ENCODE measurements at places on chromosomes 11 and 22. TPM values are rescaled to one million over a fixed set of nuclear protein-coding genes. Genes with fewer than 3 reads are reported as not detected.
A peak's percentile ranks its signal among the peaks of the same experiment; 100 is the strongest.

The NPTXR gene
- 5.3 TPM for total RNA-seq

- H3K4me1 ChIP-seq: no peaks in the 10 kb centered on the region
- H3K4me3 ChIP-seq: no peak overlapping the region
- no peaks in the 10 kb centered on the region for H3K36me3 ChIP-seq
- no peaks in the 10 kb centered on the region for H3K27me3 ChIP-seq
Measured at GRCh38 chr11:112165049-112165448, 1.2 kb upstream of the IL18 start.

GRCh38 chr11:12707500-12707880 lies 33.3 kb downstream of the TEAD1 start:
- H3K27ac ChIP-seq: no peak overlapping the region
- no peak for DNase-seq
- no peak overlapping the region for H3K4me3 ChIP-seq
- no peaks in the 10 kb centered on the region for H3K27me3 ChIP-seq

DNA sequence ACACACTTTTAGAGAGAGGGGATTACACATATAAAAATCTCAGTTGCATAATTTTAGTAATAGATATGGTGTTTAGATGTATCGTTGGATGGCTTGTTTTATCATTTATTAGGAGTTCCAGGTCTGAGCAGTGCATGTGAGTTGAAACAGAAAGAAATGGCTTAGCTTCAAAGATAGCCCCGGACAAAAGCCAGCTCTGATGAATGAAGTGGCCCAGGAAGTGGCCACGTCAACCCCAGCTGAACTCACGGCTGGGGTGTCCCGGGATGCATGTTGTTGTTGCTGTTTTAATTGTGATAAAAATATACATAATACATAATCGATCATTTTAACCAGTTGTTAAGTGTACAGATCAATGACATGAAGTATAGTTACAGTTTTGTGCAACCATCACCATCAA lies 1513.6 kb downstream of the BRD1 start:
- no peak overlapping the region for H3K4me3 ChIP-seq
- no peak for DNase-seq
- no peak overlapping the region for H3K27ac ChIP-seq
- no peaks in the 10 kb centered on the region for H3K27me3 ChIP-seq
- H3K4me1 ChIP-seq: no peaks in the 10 kb centered on the region
- H3K36me3 ChIP-seq: no peaks in the 10 kb centered on the region

DNA sequence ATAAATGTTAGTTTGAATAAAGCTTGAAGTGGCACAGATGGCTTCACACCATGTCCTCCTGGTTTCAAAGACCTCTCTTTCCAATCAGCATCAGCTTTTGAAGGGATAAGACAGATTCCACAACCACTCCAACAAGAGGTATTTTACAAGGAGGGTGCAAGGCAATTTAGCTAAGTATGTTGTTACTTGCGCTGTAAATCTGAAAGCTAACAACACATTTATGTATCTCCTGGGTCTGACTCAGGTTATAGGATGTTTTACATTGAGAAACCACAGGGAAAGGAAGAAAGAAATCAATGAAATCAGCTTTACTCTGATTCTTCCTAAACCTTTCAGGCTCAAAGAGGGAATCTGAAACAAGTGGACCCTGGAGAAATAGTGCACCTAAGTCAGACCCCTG lies 12.1 kb downstream of the CWC15 start:
- no peak overlapping the region for H3K27ac ChIP-seq
- no peaks in the 10 kb centered on the region for H3K4me1 ChIP-seq
- H3K36me3 ChIP-seq: peaks cover 66% of the 10 kb centered on the region
- H3K27me3 ChIP-seq: no peaks in the 10 kb centered on the region
- H3K4me3 ChIP-seq: no peak overlapping the region

DNA sequence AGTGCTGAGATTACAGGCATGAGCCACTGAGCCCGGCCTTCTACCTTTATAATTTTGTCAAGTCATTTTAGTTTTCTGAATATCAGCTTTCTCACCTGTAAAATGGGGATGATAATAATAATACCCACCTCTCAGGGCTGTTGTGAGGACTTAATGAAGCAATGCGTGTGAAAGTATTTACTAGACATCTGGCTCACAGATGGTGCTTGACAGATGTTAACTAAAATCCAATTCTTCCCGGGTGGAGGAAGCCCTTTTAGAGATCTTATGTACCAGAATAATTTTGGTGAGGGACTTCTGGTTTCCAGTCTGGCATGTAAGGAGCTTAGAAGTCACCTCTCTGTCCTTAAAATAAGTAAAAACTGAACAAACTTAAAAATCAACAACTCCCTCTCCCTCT lies 43.7 kb upstream of the NUP160 start:
- H3K27ac ChIP-seq: no peak overlapping the region
- H3K4me3 ChIP-seq: no peak overlapping the region
- DNase-seq: no peak
- no peaks in the 10 kb centered on the region for H3K4me1 ChIP-seq
- no peaks in the 10 kb centered on the region for H3K36me3 ChIP-seq

The TRIM6 gene
- 6.2 TPM for total RNA-seq

The C11orf16 gene
- 2.0 TPM for total RNA-seq

- no peaks in the 10 kb centered on the region for H3K4me1 ChIP-seq
- H3K27ac ChIP-seq: no peak overlapping the region
- no peak overlapping the region for H3K4me3 ChIP-seq
- H3K27me3 ChIP-seq: no peaks in the 10 kb centered on the region
- no peaks in the 10 kb centered on the region for H3K36me3 ChIP-seq
Measured at GRCh38 chr11:66789097-66789890, 53.9 kb upstream of the RCE1 start.

DNA sequence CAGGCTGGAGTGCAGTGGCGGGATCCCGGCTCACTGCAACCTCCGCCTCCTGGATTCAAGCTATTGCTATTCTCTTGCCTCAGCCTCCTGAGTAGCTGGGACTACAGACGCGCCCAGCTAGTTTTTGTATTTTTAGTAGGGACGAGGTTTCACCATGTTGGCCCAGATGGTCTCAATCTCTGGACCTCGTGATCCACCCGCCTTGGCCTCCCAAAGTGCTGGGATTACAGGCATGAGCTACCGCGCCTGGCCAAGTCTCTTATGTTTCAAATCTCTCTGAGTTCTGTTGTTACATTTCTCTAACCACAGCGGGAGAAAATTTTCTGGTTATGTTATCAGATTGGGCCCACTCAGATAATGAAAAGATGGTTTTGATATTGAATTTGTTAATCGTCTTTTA lies 10.1 kb downstream of the CEP57 start:
- no peak overlapping the region for H3K27ac ChIP-seq
- no peak overlapping the region for H3K4me3 ChIP-seq
- H3K27me3 ChIP-seq: no peaks in the 10 kb centered on the region
- DNase-seq: no peak
- no peaks in the 10 kb centered on the region for H3K4me1 ChIP-seq
- H3K36me3 ChIP-seq: no peaks in the 10 kb centered on the region

GRCh38 chr22:29824677-29825076 lies 13.4 kb downstream of the ASCC2 start:
- no peaks in the 10 kb centered on the region for H3K27me3 ChIP-seq
- no peak overlapping the region for H3K27ac ChIP-seq
- no peak for DNase-seq
- peaks cover 5% of the 10 kb centered on the region for H3K4me1 ChIP-seq
- no peak overlapping the region for H3K4me3 ChIP-seq
- H3K36me3 ChIP-seq: peaks cover 79% of the 10 kb centered on the region

The NUDT22 gene
- total RNA-seq: 54.3 TPM

The PKNOX2 gene
- total RNA-seq: 13.1 TPM

DNA sequence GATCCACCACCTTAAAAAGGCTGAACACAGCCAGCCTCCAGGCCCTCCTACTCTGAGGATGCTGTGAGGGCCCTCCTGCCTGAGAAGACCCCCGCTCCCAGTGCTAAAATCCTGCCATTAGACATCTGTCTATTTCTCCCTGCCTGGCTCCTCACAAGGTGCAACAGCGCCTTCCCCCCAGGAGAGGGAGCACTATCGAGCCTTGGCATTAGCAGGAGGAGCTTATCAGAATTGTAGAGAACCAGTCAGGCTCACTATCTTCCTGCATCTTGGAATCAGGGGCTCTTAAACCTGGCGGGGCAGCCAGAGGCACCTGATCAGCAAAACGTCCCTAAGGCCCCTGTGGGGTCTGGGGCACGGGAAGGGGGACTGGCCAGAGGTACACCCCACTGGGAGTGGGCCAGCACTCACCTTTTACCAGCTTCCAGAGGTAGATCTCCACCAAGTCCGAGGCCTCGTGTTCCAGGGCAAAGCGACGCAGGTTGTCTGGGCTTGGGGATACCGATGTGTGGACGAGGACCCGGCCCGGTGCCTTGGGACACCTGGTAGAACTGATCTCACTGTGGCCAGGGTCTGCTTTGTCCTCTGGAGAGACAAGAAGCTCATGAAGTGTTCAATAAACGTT lies 28.7 kb downstream of the CHRDL2 start:
- H3K4me3 ChIP-seq: no peak overlapping the region
- H3K27me3 ChIP-seq: no peaks in the 10 kb centered on the region
- DNase-seq: peak; percentile 57
- no peaks in the 10 kb centered on the region for H3K36me3 ChIP-seq

DNA sequence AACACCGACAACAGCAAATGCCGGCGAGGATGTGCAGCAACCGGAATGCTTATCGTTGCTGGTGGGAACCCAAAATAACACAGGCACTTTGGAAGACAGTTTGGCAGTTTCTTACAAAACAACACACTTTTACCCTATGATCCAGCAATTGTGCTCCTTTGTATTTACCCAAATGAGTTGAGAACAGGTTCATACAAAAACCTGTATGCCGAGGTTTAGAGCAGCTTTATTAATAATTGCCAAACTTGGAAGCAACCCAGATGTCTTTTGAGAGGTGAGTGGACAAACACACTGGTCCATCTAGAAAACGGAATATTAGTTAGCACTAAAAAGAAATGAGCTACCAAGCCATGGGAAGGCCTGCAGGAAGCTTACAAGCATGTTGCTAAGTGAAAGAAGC lies 118.9 kb downstream of the CTTN start:
- peak overlapping the region; percentile 39 for H3K27ac ChIP-seq
- H3K27me3 ChIP-seq: no peaks in the 10 kb centered on the region
- no peak overlapping the region for H3K4me3 ChIP-seq
- H3K4me1 ChIP-seq: no peaks in the 10 kb centered on the region
- DNase-seq: no peak

- H3K27me3 ChIP-seq: no peaks in the 10 kb centered on the region
- H3K4me3 ChIP-seq: no peak overlapping the region
- DNase-seq: no peak
- no peak overlapping the region for H3K27ac ChIP-seq
- no peaks in the 10 kb centered on the region for H3K4me1 ChIP-seq
Measured at GRCh38 chr11:83027794-83028193, 43.9 kb downstream of the RAB30 start.

- no peak for DNase-seq
- H3K27me3 ChIP-seq: no peaks in the 10 kb centered on the region
- H3K36me3 ChIP-seq: no peaks in the 10 kb centered on the region
- H3K4me1 ChIP-seq: no peaks in the 10 kb centered on the region
- no peak overlapping the region for H3K4me3 ChIP-seq
Measured at GRCh38 chr11:41458641-41459040, 811 bp downstream of the LRRC4C start.

DNA sequence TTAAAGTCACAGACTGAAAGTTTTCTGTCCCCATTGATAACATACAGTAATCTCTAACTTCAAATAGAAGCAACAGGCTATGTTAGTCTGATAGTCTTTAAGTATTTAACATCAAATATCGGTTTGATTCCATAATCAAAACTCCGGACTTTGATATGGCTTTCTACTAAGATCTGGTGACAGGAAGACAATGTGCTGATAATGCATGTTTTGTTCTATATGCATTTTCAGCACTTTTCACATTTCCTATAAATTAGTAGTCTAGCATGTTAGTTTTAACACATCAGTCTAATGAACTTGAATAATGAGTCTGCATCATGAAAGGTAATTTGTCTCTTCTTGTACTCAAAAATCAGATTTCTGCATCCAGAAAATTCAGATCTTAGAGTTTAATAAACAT lies 252.7 kb downstream of the SBF2 start:
- peak overlapping the region; percentile 42 for H3K27ac ChIP-seq
- no peaks in the 10 kb centered on the region for H3K27me3 ChIP-seq
- no peaks in the 10 kb centered on the region for H3K36me3 ChIP-seq
- H3K4me3 ChIP-seq: no peak overlapping the region
- no peak for DNase-seq

DNA sequence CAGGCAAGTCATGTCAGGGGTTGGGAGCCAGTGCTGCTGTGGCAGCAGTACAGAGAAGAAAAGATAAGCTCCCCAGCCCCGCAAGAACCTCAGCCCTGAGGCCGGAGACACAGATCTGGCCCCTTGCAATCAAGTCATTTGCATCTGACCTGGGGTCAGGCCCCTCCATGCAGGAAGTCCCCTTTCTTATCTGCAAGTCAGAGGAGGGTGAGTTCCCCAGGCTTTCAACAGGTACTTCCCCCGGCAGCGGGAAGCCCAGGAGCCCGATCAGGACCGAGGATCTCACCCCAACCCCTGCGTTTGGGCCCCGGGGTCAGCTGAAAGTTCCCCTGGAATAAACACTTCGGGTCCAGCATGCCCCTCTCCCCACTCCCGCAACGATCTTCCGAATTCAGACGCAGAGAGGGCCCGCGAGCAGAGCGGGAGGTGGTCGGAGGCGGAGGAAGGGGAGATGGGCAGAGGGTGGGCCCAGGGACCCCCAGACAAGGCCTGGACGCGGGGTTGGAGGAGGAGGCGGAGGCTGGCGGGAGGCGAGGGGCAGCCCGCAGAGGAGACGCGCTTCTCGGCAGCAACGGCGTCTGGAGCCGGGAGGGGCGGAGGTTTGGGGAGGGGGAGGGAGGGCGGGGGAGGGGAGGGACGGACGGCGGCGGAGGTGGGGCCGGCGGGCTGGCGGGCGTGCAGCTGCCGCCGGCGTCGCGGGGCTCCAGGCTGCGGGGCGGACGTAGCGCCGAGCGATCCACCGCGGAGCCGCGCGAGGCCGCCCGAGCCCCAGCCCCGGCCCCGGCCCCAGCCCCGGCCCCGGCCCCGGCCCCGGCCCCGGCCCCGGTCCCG lies at the start of gene TSPAN18:
TSS of gene TSPAN18 (plus strand) at position 680 of the 831 bp plus-strand sequence. CDS start 179,455 bp downstream, outside the sequence.
- DNase-seq: no peak
- peak within 1 kb of the TSS; percentile 78 for H3K27ac ChIP-seq
- H3K27me3 ChIP-seq: peaks cover 54% of the 10 kb centered on the region
- H3K36me3 ChIP-seq: no peaks in the 10 kb centered on the region
- H3K4me3 ChIP-seq: peak within 1 kb of the TSS; percentile 47

DNA sequence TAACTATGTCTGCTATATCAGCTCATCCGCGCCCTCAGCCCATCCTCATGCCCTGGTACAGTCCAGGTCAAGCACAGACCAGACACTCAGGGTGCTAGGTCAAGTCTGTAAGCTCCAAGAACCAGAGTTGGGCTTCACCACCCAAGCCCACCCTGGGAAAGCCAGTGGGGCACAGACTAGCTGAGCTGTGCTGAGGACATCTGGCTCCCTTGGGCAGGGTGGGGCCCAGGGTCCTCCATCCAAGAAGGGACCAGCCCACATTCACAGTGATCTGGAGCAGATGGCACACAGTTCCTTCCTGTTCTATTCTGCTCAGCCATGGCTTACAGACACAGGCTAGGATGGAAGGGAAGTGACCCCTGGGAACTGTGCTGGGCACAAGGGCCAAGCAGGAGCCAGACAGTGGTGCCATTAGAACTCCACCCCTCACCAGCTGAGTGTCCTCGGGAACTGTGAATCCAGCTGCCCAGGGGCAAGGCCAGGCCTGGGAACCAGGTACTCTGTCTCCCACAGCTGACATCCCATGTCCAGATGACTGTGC lies 9.1 kb downstream of the P2RY6 start:
- no peak for DNase-seq
- H3K4me1 ChIP-seq: no peaks in the 10 kb centered on the region
- H3K27me3 ChIP-seq: no peaks in the 10 kb centered on the region
- peak overlapping the region; percentile 20 for H3K27ac ChIP-seq
- H3K4me3 ChIP-seq: no peak overlapping the region

The CYTH4 gene
- total RNA-seq: 16.2 TPM

All from left lung (tissue), 14 donors.